Right ventricle myocardium superior (tissue), 1 donor: ENCODE measurements at places on chromosomes 2 and 18.

DNA sequence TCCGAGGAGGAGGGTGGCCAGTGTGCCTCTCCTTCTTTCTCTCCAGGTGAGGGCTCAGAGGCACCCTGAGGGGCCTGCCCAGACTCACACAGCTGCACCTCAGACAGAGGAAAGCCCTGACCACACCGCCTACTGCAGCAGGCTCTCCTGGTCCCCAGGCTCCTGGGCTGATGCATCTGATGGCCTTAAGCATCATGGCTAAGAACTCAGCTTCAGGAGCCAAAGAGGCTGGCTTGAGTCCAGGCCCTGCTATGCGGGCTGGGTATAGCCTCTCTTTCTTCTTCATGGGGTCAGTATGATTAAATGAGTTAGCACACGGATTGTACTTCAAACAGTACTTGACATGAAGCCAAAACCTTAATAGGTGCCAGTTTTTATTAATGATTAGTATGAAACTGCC, 89.6 kb downstream of the TGFA start:
- DNase-seq = no peak

GRCh38 chr2:159125858-159126257, 157.4 kb downstream of the TANC1 start:
- no peak for DNase-seq

- no peak for DNase-seq
Observed at GRCh38 chr2:129074298-129074920, 755.7 kb upstream of the HS6ST1 start.

DNA sequence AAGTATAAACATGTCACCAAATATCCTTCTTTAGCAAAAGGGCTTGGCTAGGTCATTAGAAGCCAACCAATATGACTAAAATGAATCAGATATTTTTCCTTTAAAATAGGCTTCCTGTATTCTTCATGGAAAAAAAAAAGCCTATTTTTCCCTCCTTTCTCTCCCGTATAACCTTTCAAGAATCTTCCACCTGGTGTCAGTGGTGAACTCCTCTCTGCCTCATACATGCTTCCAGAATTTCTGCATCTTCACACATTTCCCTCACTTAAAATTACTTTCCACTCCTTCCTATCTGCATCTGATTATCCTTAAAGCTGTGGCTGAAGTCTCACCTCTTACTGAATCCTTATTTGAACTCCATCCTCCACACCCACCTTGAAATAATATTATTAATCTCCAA, 116.9 kb upstream of the FANCL start:
- no peak for DNase-seq

- peak; percentile 70 for DNase-seq
Observed at GRCh38 chr18:23498877-23499276, 4.4 kb upstream of the RMC1 start.

DNA sequence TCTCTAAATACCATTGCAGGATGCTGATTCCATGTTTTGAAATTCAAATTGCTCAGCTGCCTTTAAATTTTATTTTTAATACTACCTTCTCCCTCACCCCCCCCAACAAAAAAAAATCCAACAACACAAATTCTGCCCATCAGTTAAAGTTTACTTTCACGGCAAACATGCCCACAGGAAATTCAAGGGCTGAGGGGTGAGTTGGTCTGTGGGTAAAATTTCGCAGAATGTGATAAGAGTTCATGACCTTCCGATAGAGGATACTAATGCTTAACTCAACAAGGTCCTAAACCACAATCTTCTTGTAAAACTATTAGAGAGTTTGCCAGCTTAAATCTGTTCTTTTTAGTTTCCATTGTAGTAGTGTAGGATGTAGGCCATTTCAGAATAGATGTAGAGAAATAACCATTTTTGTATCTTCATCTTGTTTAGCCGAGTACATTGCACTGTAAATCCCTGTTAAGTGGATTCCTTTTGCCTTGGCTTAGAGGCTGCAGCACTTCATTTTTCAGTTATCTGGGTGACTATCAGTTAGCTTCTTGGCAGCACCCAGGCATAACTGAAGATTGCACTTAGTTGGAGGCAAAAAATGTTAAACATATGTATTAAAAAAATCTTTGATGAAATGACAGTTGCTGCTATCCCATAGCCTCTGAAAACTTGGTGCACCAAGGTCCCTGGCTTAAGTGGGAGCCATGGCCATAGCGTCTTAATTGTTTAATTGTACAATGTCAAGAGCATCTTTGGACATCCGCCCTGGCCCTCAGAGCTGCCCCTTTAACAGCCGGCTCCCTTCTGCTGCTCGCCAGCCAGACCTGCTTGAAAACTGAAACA, 232.3 kb downstream of the HAUS1 start:
- no peak for DNase-seq

GRCh38 chr18:31247574-31248199, 70.3 kb upstream of the DSG1 start:
- DNase-seq = no peak

DNA sequence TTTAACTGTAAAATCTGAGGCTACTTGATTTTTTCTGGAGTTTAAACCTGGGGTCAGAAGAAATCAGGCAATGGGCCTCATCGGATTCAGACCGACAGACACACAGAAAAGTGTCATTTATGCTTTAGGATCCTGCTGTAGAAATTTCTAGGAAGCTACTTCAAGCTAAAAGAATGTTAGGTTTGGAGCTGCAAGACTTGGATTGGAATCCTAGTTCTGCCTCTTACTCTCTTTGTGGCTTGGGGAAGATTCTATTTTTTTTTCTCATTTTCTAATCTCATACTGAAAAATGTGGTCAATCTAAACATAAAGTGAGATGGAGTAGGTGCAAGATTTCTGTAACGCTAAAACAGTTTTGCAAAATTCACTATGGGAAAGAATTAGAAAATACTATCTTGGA, 48.8 kb upstream of the KCNE4 start:
- no peak for DNase-seq

DNA sequence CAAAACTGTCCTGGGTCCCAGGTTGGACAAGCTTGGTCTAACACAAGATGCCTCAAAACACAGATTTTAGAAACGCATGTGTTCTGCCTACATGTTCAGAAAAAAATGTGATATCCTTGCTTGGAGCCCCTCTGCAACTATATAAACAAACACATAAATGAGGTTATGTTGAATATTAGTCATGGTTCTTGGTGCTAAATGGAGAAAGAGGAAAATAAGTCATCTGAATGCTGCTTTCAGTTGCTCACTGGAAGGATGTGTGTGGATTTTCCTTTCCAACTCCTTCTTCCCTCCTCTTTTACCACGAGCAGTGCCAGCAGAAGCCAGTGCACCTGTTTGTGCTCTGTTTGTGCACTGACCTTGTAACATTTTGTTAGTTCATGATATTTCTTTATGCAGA, 85.3 kb downstream of the PIEZO2 start:
- DNase-seq = no peak

- DNase-seq = no peak
Observed at GRCh38 chr2:170162271-170162632, 15.7 kb upstream of the MYO3B start.

DNA sequence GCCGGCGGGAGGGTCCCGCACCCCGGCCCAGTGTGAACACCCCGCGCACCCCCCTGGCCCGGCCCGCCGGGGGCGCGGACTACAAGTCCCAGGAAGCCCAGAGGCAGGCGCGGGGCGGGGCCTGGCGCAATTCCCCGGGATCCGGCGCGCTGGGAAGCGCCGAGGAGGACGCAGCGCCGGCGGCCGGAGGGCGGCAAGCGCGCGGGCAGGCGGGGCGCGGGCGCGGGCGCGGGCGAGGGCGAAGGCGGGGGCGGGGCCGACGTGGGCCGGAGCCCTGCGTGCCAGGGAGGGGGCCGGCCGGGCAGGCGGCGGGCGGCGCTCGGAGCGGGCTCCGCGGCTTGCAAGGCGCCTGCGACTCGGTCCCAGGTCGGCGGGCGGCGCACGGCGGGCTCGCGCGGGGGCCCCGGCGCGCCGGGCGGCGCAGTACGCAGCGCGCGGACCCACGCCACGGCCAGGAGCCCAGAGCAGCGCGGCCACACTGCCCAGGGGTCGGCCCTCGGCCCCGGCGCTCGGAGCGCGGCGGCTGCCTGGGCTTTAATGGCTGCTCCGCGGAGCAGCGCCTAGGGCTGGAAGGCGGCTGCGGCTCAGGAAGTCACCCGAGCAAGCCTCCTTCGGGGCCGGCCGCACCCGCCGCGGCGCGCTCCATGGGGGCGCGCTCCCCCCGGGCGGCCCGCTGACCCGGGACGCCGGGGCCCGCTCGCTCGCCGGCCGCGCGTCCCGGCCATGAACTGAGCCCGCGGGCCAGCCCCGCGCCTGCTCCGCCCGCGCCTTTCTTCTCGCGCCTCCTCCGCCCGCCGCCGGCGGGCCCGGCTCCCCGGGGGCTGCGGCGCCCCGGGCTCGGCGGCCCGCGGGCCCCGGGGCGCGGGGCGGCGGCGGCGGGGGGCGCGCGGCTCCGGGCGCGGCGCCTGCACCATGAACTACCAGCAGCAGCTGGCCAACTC, at the start of gene AGAP1:
AGAP1 (plus strand) TSS at position 269 of the 941 bp plus-strand sequence.
- peak; percentile 94 for DNase-seq

GRCh38 chr2:225398372-225398771, 1.1 kb upstream of the NYAP2 start:
- DNase-seq = no peak

GRCh38 chr2:202158796-202159195, 79.6 kb downstream of the SUMO1 start:
- no peak for DNase-seq

DNA sequence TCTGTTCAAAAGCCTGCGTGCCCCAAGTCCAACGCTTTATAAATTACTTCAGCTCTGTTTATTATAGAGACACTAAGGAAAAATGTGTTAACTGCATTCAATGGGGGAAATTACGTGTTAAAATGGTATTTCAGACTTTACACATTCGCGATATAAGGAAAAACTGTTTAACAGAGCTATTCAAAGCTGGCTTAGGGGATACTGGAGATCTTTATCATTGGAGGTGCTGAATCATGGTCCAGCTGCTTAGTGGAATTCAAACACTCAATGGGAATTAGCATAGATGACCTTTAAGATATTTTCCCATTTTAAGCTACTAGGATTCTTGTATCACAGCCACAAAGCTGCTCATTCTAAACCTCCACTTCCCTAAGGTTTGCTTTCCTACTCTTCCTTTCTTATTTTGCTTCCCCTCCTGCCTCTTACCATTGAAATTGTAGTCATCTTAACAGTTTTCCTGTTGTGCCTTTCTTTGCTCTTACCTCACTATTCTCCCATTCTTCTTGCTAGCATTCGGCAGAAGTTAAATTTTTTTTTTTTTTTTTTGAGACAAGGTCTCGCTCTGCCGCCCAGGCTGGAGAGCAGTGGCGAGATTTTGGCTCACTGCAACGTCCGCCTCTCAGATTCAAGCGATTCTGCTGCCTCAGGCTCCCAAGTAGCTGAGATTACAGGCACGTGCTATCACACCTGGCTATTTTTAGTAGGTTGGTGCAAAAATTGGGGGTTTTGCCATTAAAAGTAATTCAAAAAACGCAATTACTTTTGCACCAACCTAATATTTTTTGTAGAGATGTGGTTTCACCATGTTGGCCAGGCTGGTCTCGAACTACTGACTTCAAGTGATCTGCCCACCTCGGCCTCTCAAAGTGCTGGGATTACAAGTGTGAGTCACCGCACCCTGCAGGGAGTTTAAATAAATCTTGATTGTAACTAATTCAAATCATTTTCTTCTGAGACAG, 6.5 kb downstream of the SULT6B1 start:
- DNase-seq = no peak

DNA sequence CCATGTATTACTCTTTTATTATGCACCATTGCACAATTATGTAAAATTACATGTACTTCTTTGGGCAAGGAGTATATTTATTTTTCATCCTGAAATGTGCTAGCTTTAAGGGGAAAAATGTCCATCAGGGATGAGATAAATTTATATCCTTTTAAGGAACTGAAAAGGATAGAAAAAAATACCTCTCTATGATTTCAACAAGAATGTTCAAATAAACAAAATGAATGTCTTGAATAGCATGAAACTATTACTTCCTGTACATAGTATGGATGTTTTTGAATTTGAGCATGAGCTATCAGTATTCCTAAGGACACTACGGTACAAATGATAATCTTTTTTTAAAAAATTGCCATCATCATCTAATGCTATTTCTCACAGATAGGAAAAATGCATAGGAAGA, 1611.9 kb upstream of the ZEB2 start:
- no peak for DNase-seq

GRCh38 chr2:163592954-163593622, 142.7 kb downstream of the FIGN start:
- no peak for DNase-seq

DNA sequence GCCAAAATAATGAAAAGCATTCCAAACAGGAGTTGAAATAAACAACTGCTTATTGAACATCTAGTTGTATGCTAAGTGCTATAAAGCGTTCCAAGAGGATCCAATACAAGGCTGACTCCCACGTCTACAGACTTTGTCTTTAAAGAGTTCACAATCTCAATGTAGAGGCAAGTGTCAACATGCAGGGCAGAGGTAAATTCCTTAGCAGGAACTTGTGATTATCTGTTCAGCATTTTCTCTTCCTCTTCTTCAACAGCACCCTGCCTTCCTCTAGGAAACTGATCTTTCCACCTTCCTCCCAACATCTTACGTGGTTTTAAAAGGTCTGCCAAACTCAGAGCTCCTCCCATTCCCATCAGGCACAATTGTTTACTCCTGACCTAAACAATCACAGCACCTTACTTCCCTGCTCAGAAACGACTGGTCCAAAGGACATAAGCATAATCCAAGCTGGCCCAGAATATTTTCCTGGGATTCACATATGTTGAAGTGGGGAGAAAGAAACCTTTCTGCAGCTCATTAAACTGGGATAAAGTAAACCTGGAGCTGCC, 83.9 kb downstream of the ITSN2 start:
- DNase-seq = no peak

DNA sequence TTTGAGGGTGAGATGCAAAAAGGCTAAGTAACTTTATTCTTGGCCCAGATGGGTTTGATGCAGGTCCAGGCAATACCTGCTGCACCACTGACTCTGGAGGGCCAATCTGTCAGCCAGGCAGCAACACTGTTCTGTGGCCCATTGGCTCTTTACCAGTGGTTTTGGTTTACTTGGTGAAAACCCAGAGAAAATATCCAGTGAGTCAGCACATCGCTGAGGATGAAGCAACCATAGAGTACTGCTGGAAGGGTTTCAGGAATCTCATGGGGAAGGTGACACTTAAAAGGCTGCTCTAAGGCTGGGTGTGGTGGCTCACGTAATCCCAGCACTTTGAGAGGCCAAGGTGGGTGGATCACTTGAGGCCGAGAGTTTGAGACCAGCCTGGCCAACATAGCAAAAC, 192.5 kb upstream of the FAM98A start:
- DNase-seq = no peak

DNA sequence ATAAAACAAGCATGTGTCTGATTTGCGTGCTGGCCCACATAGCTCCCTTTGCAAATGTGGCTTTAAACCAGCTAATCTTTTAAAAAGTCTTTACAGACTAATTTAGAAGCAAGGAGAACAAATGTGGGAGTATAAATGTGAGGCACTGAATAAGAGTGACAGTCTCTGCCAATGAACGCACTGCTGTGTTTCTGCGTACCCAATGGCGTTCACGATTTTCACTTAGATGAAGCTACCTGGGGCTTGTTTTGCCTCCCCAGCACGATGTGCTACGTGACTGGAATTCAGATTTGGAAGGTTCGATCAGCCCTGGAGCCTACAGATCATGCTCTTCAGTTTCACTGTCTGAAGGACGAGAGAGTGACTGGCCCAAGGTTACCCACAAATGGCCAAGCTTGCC, 10.8 kb upstream of the CRACDL start:
- no peak for DNase-seq
